ENCODE measurements at places on chromosomes 11 and 22. TPM values are rescaled to one million over a fixed set of nuclear protein-coding genes. Genes with fewer than 3 reads are reported as not detected.

The PNPLA3 gene
- 0.39 TPM for total RNA-seq

The CABP4 gene
- 0.28 TPM for total RNA-seq

The PAMR1 gene
- total RNA-seq = not detected

The NXPE1 gene
- total RNA-seq = not detected

The LRRC55 gene
- total RNA-seq = not detected

The FREY1 gene
- 0.80 TPM for total RNA-seq

The GAL gene
- 8.4 TPM for total RNA-seq
